Omental fat pad (tissue), 4 donors: ENCODE measurements at places on chromosomes 12 and 14. TPM values are rescaled to one million over a fixed set of nuclear protein-coding genes. Genes with fewer than 3 reads are reported as not detected.

The RFX4 gene
- not detected for total RNA-seq

The ASIC1 gene
- 3.8 TPM for total RNA-seq

The PLEKHA5 gene
- 14.1 TPM for total RNA-seq

The MAPK1IP1L gene
- 81.3 TPM for total RNA-seq

The TAS2R30 gene
- total RNA-seq: 17.8 TPM

The NTS gene
- total RNA-seq: not detected

The PAH gene
- 0.74 TPM for total RNA-seq

DNA sequence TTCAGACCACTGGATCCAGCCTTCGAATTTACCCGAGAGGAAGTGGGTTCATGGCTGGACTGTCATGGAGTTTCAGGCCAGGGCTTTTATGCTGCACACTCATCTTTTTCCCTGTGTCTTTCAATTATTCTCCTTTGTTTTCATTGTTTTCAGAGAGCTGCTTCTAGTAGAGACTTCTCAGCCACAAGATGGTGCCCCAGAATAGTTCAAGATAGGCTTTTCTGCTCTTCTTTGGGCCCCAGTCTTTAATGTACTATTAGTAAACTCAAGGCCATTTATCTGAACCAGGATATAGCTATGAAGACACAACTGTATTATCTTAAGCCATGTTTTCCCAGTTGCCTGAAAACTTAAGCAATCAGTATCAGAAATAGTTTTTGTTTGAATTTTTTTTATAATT, 30.4 kb upstream of the PSMA6 start:
- no peak for DNase-seq

DNA sequence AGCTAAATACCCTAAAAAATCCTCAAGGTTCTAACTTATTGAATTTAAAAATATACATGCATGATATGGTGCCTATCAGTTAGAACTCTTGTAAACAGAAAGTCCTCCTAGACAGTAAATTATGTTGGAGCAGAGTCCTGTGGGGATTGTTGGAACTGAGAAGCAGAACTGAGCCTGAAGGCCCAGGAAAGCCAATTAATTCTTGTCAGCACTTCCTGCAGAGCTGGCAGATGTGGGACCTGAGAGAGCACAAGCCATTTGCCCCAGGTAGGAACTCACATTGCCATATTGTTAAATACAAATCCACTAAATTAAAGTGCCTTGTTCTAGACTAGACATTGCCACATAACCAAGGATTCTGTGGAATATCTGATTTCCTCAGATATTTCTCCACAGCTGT, 117.1 kb downstream of the RTN1 start:
- DNase-seq: no peak
